Activated CD4-positive, CD25-positive, alpha-beta regulatory T cell (primary cell): ENCODE measurements at places on chromosomes 13 and 19.

GRCh38 chr13:102261316-102261715 lies 140.5 kb downstream of the FGF14 start:
- DNase-seq = no peak

DNA sequence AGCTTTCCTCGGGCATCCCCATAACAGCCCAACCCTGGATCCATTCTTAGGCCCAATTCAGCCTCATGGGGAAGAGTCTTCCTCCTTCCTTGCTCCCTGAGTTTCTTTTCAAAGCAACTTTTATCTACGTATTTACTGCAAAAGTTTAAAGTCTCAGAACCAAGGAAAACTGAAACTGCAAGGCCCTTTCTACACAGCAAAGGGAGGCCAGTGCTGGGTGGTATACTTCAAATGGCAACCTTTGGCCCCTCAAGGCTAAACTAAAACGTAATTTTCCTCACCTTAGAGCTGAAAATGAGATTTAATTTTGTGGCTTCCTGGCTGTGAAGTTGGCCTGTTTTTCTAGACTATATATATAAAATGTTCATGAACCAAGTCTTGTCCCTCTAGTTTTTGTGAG lies 5.6 kb downstream of the CDX2 start:
- DNase-seq = no peak

GRCh38 chr13:29429286-29429900 lies 166.1 kb downstream of the SLC7A1 start:
- no peak for DNase-seq

- DNase-seq = no peak
Measured at GRCh38 chr13:46844431-46844830, 47.5 kb upstream of the ESD start.

DNA sequence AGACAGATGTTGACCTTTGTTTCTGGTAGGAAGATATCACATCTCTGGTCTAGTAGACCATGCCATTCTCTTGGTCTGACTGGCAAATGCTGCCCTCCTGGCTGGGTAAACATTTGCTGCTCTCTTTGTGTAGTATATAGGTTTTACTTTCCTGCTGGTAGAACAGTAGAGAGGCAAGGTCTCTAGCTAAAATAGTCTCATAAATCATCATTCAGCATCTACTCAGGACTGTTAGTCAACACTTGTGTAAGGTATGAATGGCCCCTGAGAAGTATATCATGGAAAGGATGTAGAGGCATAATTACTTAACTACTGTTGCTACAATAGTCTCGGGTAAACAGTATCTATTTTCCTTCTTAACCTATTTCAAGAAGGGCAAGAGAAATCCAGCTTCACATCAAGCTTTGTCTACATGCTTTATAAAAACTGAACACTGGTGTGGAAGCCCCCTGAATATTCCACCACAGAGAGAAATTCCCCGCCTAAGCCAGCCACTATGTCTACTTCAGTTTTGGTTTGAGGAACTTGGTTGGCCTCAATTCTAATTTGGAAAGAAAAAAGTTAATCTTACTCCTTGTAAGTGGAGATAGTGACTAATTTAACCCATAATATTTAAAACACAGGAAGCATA lies 18.4 kb upstream of the MYCBP2 start:
- DNase-seq = no peak
